ENCODE measurements at places on chromosomes 13 and 19. TPM values are rescaled to one million over a fixed set of nuclear protein-coding genes. Genes with fewer than 3 reads are reported as not detected.

CPB2 gene
- 1.7 TPM for polyA plus RNA-seq

DNAAF3 gene
- polyA plus RNA-seq: 10.9 TPM

ZNF284 gene
- 0.62 TPM for polyA plus RNA-seq

TDRD12 gene
- 0.08 TPM for polyA plus RNA-seq

CYP4F8 gene
- polyA plus RNA-seq: not detected

PSPN gene
- polyA plus RNA-seq: 0.50 TPM

GPC5 gene
- 0.55 TPM for polyA plus RNA-seq

LGALS14 gene
- polyA plus RNA-seq: not detected

NTN5 gene
- polyA plus RNA-seq: 0.11 TPM

SMAD9 gene
- polyA plus RNA-seq: 2.5 TPM

TEX29 gene
- 0.19 TPM for polyA plus RNA-seq

ZNF491 gene
- polyA plus RNA-seq: 1.1 TPM

BEST2 gene
- not detected for polyA plus RNA-seq

RFPL4A gene
- not detected for polyA plus RNA-seq

CYP4F3 gene
- polyA plus RNA-seq: 0.20 TPM

ZNF626 gene
- 2.5 TPM for polyA plus RNA-seq

NCR1 gene
- 1.6 TPM for polyA plus RNA-seq

GIPC3 gene
- polyA plus RNA-seq: 1.8 TPM

ADPRHL1 gene
- polyA plus RNA-seq: 1.2 TPM

CEACAM7 gene
- polyA plus RNA-seq: 0.15 TPM

ZNF420 gene
- polyA plus RNA-seq: 3.2 TPM

PCDH9 gene
- polyA plus RNA-seq: 0.68 TPM

TNNT1 gene
- 1.2 TPM for polyA plus RNA-seq

DCT gene
- polyA plus RNA-seq: 0.02 TPM

ONECUT3 gene
- not detected for polyA plus RNA-seq

ZGLP1 gene
- polyA plus RNA-seq: 3.0 TPM

FLT1 gene
- polyA plus RNA-seq: 48.1 TPM

KLK5 gene
- 0.06 TPM for polyA plus RNA-seq

SLITRK5 gene
- 0.04 TPM for polyA plus RNA-seq

All from lung (tissue), 17 donors.